Naive thymus-derived CD4-positive, alpha-beta T cell (primary cell): ENCODE measurements at places on chromosomes 16 and 17. TPM values are rescaled to one million over a fixed set of nuclear protein-coding genes. Genes with fewer than 3 reads are reported as not detected.

GRCh38 chr17:55748841-55749240 lies 2.0 kb upstream of the PCTP start:
- no peak for DNase-seq

SULT1A4 gene
- 3.8 and 6.0 TPM in 2 replicates for total RNA-seq

GRCh38 chr16:23125277-23125676 lies 24.0 kb downstream of the USP31 start:
- DNase-seq, result no peak

HSDL1 gene
- 12.6 TPM for total RNA-seq

DNA sequence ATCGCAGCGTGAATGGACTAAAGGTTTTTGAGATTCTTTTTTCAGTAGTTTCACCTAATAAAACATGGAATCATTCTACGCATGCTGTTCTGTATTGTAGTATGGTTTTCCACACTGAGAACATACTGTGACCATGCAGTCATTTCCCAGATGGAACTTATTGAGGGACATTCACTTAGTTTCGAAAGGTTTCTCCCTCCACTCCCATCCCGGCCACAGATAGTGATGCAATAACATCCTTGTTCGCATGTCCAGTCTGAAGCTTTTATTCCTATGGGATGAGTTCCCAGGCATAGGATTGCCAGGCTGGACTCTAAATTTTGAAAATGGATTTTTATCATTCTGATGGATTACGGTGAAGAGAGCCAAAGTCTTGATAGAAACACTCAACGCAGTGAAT lies 420.4 kb downstream of the WWOX start:
- DNase-seq, result no peak

DNA sequence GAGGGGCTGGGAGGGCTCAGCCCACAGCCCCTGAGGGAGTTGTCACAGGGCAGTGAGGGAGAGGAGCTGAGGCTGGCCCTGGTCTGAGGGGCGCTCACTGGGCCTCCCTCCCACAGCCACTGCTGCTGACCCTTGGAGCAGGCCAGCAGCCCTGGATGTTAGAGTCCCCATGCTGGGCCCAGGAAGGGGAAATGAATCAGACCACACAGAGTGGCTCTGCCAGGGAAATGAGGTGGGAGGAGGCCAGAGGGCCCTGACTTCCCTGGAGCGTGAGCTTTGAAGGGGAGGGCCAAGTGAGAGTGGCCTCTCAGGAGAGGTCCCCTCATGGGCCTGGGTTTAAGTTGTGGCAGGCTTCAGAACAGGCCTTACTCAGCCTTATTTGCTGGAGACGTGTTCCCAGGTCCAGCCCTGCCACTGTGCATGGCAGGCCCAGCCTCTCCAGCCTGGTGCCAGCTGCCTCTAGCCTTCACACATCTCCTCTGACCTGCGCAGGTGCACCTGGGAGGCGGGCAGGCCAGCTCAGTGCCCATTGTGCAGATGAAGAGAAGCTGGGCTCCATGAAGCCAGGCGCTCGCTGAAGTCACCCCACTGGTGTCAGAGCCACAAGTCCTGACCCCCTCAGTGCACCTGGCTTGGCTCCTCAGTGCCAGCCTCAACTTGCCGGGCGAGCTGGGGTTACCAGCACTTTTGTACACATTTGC lies 15.4 kb downstream of the GPT2 start:
- DNase-seq, result no peak

DNA sequence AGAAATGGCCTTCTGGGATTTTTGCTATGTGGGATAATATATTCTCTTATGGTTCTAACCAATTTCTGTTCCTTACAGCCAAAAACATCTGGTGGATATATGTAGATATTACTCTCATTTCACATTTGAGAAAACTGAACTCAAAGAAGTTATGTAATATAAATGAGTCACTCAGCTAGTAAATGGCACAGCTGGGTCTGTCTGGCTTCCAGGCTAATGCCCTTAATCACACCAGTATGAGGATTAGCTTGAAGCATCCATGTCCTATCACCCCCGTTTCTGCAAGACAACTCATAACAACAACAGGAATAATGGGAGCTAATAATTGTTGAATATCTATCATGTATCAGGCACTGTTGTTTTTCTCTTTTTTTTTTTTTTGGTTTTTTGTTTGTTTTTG lies 34.4 kb upstream of the USP7 start:
- no peak for DNase-seq

CXCL16 gene
- 2.7 TPM for total RNA-seq

- no peak for DNase-seq
These were observed 525 bp downstream of the JPT1 start for GRCh38 chr17:75153780-75154194.

SPN gene
- 328 and 333 TPM in 2 replicates for total RNA-seq

DNA sequence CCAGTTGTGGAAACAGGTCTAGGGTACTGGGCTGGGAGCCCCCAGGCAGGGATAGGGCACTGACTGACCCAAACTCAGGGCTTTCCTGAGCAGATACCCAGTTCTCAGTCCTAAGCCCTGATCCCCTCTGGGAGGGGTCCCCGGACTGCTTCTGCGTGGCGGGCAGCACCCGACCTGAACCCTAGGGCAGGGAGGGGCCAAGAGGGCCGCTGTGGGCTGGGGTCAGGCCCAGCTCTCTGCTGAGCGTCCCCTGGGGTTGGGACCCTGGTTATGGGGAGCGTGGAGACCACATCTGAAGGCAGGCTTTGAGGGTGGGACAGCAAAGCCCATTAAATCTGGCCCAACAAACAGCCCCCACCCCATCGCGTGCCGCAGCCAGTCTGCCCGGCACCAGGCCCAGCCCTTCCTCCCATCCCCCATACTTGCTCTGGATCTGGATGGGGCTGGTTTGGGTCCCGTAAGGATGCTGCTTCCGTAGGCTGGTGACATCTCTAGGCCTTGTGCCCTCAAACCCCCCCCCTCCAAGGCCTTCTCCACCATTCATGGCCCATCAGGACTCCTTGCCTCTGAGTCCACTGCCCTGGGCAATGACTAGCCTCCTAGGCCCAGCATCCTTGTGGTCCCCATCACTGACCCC lies 691 bp upstream of the FAM83G start:
- no peak for DNase-seq

GRCh38 chr17:81991684-81992305 lies 14.4 kb downstream of the ASPSCR1 start:
- no peak for DNase-seq

CCR7 gene
- total RNA-seq, result 222 and 228 TPM in 2 replicates
